DMS53 (cell line): ENCODE measurements at places on chromosomes 6 and 20.

- DNase-seq, result peak; percentile 91
Observed at GRCh38 chr6:157187182-157188083, 135.9 kb downstream of the TMEM242 start.

GRCh38 chr20:57688295-57688694 lies 21.5 kb downstream of the PMEPA1 start:
- DNase-seq, result no peak

- peak; percentile 31 for DNase-seq
Observed at GRCh38 chr6:109454496-109455436, 806 bp downstream of the MICAL1 start.

- peak; percentile 1 for DNase-seq
Observed at GRCh38 chr6:112562301-112563231, 215.4 kb downstream of the RFPL4B start.

- peak; percentile 30 for DNase-seq
Observed at GRCh38 chr6:125197795-125198269, 44.3 kb downstream of the TPD52L1 start.

DNA sequence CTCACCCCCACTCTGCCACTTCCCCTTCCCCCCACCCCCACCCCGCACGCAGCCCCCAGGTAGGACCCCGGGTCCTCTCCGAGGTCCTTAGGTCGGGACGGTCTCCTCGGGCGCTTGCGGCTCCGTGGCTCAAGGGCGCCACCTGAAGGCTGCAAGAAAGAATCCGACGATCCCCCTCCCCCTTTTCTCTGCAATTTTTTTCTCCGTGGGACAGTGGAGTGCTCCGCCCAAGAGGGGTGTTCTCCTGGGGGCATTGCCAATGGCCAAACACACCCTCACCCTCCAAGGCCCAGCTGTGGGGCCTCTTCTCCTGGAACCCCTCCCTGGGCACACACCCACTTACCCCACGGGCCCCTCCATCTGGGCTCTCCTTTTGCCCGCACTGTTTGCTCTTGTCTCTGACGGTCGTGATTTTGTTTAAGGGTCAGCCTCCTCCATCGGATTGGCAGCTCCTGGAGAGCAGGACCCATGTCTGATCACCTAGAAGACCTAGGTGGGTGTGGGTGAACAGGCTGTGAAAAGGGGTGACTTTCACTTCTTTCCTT lies 1.1 kb upstream of the TMEM74B start:
- DNase-seq, result peak; percentile 87

DNA sequence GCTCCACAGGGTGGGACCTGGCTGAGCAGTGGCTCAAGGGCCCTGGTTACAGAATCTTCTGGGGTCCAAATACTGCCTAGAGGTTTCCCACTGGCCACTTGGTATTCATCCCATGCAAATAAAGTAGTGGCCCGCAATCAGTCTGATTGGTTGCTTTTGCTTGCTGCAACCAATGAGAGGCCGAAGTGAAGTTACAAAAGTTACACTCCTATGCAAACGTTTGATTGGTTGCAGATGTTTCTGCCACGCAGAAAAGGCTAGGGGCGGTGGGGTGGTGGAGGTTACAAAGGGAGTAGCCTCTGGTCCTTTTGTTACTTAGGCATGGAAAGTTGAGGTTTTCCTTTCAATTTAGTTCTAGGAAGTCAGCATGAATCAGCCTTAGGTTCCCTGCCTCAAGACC lies 3.6 kb upstream of the NHLRC1 start:
- DNase-seq, result no peak

DNA sequence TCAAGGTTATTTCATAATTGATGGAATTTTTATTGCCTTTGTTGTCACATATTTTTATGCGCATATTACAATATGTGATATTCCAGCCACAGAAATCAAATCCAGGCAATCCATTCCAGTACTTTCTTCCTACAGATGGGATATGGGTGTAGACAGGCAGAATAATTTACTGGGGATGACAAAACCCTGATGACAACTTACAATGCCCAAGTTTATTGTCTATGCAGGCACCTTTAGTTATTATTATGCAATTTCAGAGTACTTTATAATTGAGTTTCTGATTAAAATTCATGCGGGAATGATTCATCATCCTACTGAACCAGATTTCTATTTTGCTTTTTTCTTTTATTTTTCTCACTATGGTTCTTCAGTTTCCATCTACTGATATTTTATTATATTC lies 358.7 kb downstream of the LMBRD1 start:
- DNase-seq, result no peak

DNA sequence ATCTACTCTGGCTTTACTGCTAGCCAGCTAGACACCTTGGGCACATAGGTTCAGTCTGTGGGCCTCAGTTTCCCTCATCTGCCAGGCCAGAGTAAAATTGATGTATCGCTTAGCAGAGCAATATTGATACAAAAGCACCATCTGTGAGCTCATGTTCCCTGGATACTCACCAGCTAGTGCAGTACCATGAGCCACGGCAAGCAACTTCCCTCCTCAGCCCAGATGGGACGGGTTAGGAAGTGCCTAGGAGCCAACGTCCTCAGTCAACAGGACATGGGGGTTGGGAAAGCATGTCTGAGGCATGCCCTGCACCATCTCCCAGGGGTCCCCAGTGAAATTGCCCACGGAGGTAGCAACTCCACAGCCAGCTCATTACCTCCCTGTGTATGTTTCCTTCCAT lies 258.3 kb downstream of the ANKRD60 start:
- no peak for DNase-seq

DNA sequence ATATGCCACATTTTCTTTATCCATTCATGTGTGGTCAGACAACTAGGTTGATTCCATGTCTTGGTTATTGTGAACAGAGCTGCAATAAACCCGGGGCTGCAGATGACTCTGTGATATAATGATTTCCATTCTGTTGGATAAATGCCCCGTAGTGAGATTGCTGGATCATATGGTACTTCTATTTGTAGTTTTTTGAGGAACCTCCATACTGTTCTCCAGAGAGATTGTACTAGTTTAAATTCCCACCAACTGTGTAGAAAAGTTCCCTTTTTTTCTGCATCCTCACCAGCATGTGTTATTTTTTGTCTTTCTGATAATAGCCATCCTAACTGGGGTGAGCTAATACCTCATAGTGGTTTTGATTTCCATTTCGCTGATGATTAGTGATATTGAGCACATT lies 62.2 kb upstream of the MAP3K4 start:
- DNase-seq, result no peak

GRCh38 chr6:143059663-143060353 lies 881 bp upstream of the AIG1 start:
- peak; percentile 91 for DNase-seq

GRCh38 chr6:113187661-113188060 lies 669.5 kb upstream of the MARCKS start:
- DNase-seq, result no peak

- no peak for DNase-seq
Observed at GRCh38 chr6:41878961-41879405, 16.2 kb downstream of the USP49 start.

DNA sequence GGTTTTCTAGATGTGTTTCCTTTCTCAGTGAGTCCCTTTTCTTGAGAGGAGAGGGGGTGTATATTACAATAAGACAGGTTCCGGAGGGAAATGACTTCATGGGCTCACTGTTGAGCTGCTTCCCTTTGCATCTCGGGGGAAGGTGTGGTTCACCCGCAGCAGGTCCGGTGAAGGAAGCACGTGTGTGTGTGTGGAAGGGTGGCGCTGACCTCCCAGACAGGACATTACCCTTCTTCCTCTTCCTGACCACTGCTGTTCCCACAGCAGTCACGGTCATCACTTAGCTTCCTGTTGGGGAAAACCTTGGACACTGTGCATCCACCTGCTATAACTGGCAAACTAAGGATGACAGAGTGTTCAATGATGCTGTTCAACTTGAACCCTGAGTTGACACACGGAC lies 83.6 kb downstream of the PLEKHG1 start:
- DNase-seq, result no peak

GRCh38 chr6:158569036-158569435 lies 9.1 kb downstream of the TMEM181 start:
- DNase-seq, result no peak

GRCh38 chr20:53956013-53956715 lies 114.2 kb downstream of the BCAS1 start:
- DNase-seq, result no peak

GRCh38 chr6:39074486-39074885 lies 25.9 kb downstream of the GLP1R start:
- no peak for DNase-seq

DNA sequence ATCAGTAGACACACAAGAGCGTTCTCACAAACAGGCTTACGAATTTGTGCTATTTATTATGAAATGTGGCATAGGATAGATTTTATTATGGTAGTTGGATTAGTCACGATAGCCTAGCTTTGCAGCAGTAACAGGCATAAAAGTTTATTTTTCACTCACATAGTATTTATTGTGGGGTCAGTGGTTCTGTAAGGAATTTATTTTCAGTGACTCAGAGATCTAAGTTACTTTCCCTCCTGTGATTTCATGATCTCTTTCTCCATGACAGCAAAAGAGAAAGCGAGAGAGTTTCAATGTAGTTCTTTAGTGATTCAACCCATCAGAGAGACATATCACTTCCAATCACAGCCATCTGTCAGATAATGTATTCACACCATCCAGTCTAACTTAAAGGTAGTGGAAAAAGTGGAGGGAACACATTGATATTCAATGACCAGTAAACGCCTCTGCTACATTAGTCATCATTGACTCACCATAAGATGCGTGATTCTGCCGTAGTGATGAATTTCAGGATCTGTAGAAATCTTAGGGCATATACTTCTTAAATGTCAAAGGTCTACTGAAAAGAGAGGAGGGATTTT lies 605.5 kb downstream of the HDGFL1 start:
- DNase-seq, result no peak

DNA sequence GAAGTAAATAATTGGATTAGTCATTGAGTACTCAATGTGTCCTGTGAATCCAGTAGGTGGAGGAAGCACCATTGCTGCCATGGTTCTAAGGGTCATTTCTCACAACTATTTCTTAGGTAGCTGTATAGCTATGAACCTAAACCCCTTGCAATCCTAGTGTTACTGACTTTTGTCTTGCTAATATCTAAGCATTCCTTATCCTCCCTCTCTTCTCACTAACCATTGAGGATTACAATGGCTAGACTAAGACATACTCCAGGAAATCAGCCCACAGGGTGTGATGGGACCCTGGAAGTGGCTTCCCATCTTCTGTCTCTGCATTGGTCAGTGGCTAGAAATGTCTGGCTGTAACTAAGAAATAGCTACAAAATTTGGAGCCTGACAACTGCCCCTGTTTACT lies 27.3 kb upstream of the FOXA2 start:
- no peak for DNase-seq

GRCh38 chr6:170080169-170080827 lies 210.6 kb downstream of the DLL1 start:
- no peak for DNase-seq

DNA sequence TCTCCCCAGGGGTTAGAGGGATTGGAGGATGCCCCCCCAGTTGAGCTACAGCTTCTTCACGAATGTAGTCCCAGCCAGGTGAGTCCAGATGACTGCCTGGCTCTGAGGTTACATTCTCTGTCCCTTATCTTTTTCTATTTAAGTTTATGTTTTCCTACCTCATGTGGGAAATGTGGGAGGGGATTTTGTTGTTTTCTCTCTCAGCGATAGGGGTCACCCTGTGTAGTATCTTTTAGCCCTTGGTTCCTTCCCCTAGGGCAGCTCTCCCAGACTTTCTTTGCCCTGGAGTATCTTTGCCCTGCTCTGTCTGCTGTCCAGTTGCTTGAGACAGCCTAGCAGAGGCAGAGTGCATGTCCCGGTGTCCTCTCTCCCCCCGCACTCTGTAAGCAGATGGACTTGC lies 5.8 kb downstream of the FANCE start:
- DNase-seq, result no peak

GRCh38 chr6:164007881-164008280 lies 593.4 kb downstream of the QKI start:
- no peak for DNase-seq

DNA sequence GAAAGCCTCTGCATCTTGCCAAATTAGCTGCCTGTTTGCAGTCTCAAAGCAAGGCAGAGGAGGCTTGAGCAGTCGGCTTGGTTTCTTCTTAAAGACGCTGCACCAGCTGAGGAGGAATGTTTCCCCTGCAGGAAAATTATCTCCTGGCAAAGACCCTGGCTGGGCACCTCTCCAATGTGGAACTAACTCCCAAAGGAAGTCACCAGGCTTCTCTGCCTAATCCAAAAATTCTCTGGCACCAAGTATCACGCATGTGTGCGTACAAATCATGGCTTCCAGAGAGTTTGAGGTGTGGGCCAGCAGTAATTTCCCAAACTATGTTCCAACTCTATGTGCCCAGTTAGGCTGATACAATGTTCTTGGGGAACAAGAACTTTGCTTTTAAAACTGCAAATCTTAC lies 176.2 kb downstream of the KIF16B start:
- no peak for DNase-seq

GRCh38 chr20:3071610-3072529 lies at the start of gene OXT:
Gene OXT (plus strand): TSS chr20:3071620. CDS start chr20:3071656, 36 bp downstream.
- no peak for DNase-seq

DNA sequence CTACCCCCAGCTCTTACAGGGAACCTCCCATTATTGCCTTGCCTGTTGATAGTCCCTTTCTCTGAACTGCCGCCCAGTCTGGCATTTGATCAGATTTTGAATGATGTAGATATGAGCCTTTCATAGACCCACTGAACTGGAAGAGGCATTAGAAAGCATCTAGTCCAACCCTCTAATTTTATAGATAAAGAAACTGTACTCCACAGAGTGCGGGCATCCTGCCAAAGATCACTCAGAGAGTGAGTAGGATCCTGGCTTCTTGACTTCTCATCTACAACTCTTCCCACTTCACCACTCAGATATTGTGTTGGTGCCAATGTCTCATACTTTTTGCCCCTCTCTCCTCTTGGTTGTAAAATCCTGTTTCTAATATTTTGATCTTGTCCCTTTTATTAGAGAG lies 179.2 kb upstream of the BMP2 start:
- no peak for DNase-seq

GRCh38 chr6:159125014-159125609 lies 44.1 kb upstream of the FNDC1 start:
- no peak for DNase-seq

- DNase-seq, result no peak
Observed at GRCh38 chr6:14077193-14077867, 40.2 kb upstream of the CD83 start.

DNA sequence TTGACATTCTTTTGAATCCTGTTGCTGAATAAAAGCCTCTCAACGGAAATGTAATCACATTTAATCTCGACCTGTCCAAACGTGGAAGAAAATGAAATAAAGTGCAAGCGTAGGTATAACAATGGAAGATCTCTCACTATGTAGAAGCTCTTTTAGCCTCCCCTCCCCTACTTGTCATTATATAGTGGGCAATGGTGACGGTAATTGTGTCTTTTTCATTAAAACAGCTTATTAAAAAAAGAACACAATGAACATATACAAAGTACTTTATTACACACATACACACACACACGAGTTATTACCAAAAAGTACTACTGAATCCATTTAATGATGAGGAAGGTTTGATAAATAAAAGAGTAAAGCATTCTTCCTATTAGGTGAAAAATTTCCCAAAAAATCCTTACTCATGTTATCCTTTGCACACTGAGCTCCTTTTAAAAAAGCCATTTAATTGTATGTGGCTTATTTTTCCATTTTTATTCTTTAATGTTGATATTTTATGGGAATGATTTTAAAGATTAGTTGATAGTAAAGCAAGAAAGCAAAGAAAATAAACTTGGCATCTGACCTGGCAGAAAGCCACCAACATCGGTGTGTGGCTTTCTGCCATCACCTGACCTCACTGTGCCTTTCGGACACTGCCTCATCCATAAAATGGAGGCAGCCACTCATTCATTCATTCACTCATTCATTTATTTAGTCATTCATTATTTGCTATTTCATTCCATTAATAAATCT lies 493 bp upstream of the SGK1 start:
- no peak for DNase-seq

- DNase-seq, result no peak
Observed at GRCh38 chr6:125701354-125701668, 48.1 kb upstream of the HEY2 start.
